NCI-H69 (cell line): ENCODE measurements at places on chromosomes 11 and 22.

DNA sequence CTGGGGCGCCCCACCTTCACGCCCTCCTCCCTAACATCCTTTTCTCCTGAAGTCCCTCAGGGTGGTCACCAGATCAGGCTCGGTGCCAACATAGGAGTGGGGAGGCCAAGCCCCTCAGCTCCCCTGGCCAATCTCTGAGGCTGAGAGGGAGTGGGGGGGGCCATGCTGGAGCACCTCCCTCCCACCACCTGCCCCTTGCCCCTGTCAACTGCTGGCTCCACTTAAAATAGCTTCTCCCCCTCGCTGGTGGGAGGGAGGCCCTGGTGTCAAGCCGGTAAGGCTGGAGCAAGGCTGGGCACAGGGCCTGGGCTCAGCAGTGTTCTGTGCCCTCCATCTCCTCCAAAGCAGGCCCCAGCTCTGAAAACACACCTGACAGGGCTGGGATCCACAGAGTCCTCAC, 4.9 kb downstream of the PLXNB2 start:
- peak; percentile 77 for DNase-seq

DNA sequence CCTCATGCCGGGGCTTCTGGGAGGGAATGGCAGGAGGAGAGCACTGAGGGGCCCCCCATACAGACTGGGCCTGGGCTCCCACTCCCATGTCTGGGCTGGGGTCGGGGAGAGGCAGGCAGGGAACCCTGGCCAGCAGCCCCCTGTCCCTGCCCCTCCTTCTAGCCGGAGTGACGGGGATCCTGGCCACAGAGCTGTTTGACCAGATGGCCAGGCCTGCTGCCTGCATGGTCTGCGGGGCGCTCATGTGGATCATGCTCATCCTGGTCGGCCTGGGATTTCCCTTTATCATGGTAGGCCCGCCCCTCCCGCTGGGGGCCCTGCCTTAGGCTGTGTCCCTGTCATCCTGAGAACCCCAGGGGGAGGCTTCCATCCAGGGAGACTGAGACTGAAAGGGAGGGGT, 10.0 kb upstream of the MIF start:
- no peak for DNase-seq

- no peak for DNase-seq
Observed at GRCh38 chr11:120376547-120377182, 40.5 kb downstream of the ARHGEF12 start.

DNA sequence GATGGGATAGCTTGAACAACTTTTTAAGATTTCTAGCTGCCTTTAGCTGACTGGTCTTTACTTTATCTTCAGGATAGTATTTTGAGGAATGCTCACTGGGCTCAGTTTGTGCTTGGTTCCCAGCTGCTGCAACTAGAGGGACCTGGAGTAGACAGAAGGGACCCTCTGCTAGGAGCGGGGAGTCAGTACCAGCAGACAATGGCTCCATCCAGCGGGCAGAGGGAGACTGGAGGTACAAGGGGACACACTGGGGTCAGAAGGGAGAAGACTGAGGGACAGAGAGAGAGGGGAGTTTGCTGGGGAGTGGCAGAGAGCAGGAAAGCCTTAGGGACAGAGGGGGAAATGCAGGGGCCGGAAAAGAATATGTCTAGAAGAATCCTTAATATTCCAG, 22.0 kb upstream of the ACER3 start:
- DNase-seq, result peak; percentile 55

DNA sequence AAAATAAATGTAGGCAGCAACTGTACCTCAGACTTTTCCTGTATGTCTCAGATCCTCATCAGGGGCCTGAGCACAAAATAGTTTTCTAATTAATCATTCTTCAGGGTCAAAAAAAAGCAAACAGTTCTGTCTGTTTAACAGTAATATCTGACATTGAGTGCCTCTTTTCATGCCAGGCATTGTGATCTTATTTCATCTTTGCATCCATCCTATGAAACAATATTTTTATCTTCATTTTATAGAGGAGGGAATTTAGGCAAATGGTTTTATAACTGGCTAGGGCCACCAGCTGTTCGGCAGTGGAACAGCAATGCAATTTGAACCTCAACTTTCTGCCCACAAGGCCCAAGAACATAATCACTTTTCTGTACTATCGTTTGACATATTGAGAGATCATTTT, 145.6 kb downstream of the WNT7B start:
- DNase-seq, result no peak

DNA sequence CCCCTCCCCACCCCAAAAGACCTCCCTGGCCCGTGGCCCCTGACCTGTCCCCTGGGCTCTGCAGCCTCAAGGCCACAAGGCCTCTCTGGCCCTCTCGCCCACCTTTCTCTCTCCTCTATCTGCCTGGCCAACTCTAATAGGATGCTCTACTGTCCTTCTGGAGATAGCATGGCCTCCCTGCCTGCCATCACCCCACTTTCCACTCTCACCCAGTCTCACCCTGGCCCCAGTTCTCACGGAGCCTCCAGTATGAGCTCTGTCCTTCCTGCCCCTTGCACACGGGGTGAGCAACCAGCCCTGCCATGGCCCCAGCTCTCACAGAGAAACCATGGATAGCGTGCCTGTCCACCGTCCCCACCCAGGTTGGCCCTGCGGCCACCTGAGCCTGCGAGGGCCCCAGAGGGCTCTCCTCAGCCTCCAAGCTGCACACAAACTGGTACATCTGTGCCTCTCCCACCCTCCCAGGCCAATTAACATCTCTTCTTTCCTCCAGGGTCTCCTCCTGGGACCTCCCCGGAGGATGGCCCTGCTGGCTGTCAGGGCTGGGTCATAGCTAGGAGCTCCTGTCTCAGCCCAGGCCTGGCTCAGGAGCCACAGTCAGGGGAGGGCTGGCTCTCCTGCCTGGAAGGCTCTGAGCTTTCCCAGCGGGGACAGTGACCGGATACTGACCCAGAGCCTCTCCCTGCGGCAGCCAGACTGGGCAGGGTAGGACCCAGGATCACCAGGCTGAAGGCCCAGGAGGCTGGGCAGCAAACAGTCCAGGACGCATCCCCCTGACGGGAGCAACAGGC, 22.3 kb downstream of the RTN4R start:
- peak; percentile 63 for DNase-seq

- DNase-seq, result peak; percentile 78
Observed at GRCh38 chr22:43308060-43308830, 34.9 kb downstream of the SCUBE1 start.

GRCh38 chr22:27896245-27896644, 22.8 kb downstream of the PITPNB start:
- no peak for DNase-seq

DNA sequence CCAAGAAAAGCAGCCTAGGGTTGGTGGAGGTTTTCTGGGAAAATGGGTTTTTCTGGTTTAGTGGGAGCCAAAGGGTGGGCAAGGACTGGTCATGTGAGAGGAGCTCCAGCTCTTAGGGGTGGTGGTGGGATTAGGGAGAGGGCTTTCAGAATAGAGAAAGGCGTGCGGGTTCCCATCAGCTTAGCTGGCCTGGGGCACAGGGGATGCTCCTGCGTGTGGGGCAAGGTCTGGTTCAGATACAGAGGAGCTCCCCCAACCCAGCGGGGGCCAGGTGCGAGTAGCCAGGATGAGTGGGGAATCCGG, 644 bp downstream of the TMEM134 start:
- DNase-seq, result no peak

DNA sequence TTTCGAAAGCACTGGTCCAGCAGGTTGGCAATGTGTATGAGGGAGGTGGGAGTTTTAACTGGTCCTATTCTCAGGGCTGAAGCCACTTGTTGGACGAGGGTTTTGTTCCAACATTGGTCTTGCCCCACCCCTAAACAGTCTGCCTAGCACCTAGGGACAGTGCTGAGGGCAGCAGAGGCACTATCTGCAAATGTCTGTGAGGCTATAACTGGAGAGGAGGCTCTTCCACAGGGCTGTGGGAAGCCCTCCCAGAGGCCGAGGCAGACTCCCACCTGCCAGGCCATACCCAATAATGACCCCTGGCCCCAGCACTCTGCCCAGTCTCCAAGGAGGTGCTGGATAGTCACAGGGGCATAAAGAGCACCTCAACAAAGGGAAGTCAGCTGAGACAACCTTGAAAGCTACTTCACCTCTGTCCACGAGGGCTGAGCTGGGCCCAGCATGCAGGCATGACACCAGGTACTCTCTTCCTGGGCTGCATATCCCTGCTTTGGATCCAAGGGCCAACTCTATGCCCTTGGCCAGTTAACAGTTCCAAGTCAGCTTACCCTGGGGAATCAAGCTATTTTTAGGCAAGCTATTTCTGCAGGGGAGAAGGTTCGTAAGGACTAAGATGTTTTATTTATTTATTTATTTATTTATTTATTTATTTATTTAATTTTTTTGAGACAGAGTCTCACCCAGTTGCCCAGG, 40.2 kb upstream of the SLC25A1 start:
- DNase-seq, result peak; percentile 76

GRCh38 chr11:77038825-77039326, 4.7 kb downstream of the B3GNT6 start:
- DNase-seq, result no peak

- no peak for DNase-seq
Observed at GRCh38 chr11:6900327-6900999, 8.2 kb upstream of the OR2D2 start.

DNA sequence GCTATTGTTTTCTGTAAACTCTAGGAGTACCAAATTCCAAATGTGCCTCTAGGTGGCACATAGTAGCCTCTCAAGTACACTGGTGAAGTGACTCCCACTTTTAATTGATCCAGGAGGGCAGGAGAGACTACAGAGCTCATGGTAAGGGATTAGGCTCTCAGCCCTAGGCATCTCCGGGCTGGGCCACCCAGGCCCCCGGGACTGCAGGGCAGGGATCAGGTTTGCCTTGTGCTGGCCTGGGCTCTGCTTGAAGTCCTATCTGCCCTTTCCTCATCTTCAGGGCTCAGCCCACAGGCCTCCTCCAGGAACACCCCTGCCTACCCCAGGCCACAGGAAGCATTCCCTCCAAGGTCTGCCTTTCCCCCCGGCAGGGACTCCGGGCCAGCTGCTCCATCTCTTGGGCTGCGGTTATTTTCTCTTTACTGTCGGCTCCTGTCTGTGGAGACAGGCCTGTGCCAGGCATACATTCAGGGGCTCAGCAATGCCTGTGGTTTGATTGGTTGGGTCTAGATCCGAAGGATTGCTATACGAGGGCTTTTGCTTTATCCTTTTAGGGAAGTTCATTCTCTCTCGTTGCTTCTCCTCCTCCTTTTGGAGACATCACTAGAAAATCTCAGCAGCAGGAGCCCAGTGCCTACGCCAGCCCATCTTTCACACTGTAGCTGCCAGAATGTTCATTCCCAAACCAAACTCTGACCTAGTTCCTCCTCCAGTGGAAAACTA, 32.8 kb downstream of the PARVA start:
- peak; percentile 67 for DNase-seq
